ENCODE measurements at places on chromosomes 12 and 14. TPM values are rescaled to one million over a fixed set of nuclear protein-coding genes. Genes with fewer than 3 reads are reported as not detected.

DNA sequence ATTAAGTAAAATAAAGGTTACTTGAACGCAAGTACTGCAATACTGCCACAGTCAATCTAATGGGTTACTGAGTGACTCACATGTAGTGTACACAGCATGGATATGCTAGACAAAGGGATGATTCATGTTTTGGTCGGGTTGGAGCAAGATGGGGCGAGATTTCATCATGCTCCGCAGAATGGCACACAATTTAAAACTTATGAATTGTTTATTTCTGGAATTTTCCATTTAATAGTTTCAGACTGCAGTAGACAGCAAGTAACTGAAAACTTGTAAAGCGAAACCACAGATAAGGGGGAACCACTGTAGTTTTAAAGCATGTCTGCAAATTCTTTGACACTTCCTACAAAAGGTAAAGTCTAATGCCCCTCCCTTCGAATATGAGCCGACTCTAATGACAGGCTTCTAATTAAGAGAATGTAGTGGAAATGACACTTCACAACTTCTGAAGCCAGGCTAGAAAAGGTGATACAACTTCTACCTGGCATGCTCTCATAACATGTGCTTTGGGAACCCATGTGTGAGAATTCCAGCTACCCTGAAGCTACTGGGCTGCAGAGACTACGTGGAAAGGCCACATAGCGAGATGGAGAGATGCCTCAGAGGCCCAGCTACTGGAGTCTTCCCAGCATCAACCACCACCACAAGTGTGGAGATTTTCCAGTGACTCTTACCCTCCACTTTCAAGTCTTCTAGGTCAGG is 13.9 kb upstream of the TCP11L2 start:
- DNase-seq, result no peak

GRCh38 chr12:24742378-24742777 is 206.5 kb downstream of the BCAT1 start:
- peak; percentile 55 for DNase-seq

- no peak for DNase-seq
These were observed 9.8 kb downstream of the EXOC3L4 start for GRCh38 chr14:103104389-103104653.

GRCh38 chr14:78975734-78976133 is 805.6 kb downstream of the NRXN3 start:
- no peak for DNase-seq

Gene RFX4
- total RNA-seq, result not detected

DNA sequence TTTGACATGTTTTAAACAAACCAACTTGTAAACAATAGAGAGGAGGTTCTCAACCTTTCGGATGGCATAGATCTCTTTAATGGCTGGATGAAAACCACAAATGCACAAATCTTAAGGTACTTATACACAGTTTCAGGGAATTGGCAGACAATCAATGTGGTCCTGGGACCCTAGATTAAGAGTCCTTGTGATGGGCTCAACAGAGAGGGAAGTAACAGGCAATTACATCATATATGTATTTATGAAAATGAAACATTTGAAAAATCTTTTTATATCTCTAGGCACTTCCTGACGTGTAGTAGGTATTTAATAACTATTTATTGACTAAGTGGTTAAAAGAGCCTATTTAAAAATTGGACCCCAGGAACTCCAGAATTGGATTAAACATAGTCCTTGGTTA is 897 bp downstream of the ACTR10 start:
- DNase-seq, result no peak

Gene ADAM20
- total RNA-seq, result 0.92 TPM

DNA sequence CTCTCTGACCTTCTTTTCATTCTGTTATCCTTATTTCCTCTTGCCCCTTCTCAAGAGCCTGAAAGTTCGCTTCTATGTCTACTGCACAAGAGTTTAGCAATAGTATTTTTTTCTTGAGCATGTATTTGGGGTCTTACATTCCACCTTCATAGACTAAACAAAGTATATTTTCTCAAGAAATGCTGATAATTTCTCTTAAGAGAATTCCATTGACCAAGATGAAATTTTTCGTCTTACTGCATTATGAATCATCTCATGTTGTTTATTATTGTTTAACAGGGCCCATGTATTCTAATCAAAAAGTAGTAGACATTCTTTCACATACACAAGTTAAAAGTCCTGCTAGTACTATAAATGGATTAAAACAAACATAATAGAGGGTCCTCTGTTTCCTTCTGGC is 219.3 kb downstream of the C12orf50 start:
- DNase-seq, result no peak
